ENCODE measurements at places on chromosomes 7 and 10.

- DNase-seq: no peak
These were observed 11.0 kb downstream of the RASGEF1A start for GRCh38 chr10:43255634-43256431.

DNA sequence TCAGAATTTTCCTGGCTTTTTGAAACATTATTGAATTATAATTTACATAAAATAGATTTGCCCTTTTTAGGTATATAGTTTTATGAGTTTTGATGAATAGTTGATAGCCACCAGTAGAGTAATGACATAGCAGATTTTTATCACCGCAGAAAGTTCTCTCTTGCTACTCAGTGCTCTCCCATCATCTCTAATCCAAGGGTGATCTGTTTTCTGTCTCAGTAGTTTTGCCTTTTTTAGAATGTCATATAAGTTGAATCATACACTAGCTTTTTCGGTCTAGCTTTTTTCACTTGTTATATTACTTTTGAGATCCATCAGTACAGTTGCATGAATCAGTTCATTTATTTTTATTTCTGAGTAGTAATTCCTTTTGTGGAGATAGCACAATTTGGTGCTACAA lies 17.9 kb downstream of the RSBN1L start:
- DNase-seq: no peak

- no peak for DNase-seq
These were observed 646 bp downstream of the SGCE start for GRCh38 chr7:94655126-94655847.

DNA sequence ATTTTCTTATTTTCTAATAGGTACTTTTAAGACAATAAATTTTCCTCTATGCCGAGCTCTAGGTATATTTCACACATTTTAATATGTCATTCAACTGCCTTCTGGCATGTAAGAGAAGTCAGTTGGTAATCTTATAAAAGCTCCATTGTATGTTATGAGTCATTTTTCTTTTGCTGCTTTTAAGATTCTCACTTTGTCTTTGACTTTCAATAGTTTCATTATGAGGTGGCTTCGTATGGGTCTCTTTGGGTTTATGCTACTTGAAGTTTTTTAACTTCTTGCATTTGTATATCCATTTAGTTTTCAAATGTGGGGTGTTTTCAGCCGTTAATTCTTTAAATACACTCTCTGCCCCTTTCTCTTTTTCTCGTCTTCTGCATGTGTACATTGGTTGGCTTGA lies 80.5 kb downstream of the ABCA13 start:
- no peak for DNase-seq
